ENCODE measurements at places on chromosomes 2 and 18.

DNA sequence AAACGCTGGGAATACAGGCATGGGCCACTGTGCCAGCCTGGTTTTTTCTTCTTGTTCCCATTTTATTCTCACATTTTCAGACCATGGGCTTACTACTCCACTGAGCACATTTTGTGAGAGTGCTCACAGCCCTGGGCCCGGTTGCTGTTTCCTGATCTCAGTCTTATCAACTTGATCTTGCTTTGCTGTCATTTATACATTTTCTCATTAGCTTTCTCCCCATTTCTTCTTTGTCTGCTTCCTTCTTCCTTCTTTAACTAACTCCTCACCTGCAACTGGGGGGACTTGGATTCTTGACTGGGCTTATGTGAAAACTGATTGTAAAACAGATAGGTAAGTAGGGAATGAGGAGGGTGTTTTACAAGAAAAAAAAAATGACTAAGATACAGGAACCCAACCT lies 117.3 kb downstream of the PLB1 start:
- peak; percentile 24 for DNase-seq

- DNase-seq, result no peak
Observed at GRCh38 chr18:76977684-76978232, 154.8 kb downstream of the MBP start.

DNA sequence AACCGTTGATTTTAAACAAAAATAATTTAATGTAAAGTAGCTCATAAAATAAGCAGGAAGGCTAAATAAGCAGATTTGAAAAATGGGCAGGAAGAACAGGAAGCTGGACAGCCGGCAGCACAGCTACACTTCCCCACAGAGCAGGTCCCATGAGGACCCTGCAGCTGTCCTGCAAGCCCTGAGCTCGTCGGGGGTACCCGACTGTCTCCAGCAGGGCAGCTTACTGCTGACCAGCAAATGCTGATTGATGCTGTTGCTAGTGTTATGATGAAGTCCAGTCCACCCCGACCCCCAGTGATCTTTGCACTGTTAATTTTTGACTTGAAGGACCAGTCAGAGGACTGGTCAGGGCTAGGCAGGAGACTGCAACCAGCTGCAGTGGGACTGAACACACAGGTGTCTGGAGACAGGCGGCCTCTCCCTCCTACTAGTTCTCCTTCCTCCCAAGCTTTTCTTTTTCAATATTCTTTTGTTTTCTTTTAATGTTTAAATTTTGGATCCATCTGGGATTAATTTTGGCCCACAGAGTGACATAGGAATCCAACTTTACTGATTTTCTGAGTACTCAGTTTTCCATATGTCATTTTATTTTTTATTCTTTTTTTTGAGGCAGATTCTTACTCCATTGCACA lies 27.7 kb downstream of the POLE4 start:
- DNase-seq, result no peak

- DNase-seq, result no peak
Observed at GRCh38 chr18:31683106-31683505, 1.3 kb downstream of the B4GALT6 start.

DNA sequence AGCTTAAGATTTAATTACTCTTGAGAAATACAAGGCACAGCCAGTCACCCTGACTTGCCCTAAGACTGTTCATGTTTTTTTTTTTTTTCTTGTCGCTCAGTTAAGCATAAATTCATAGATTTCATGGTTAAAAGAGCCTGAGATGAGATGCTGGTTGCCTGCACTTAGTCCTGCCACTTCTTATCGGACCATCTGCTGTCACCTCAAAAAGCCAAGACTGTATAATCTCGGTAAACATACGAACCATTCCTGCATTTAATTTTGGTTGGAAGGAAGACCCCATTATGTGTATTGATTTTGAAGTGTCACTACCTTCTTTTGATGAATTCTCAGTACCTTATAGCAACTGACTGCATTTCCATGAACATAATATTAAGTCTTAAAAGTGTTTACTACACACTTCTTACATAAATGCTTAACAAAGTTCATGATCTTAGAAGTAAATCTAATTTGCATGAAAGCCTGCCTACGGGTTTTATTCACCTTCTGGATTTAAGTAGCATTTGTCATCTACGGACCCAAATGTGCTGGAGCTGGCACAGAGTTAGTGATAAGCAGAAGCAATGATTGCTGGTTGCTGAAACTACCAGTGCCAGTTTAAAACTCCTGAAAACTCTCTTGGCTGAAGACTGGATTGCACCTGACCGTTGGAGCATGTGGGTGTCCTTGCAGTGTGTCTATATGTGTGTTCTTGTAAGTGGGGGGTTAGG lies 843.4 kb downstream of the TMEM182 start:
- no peak for DNase-seq

DNA sequence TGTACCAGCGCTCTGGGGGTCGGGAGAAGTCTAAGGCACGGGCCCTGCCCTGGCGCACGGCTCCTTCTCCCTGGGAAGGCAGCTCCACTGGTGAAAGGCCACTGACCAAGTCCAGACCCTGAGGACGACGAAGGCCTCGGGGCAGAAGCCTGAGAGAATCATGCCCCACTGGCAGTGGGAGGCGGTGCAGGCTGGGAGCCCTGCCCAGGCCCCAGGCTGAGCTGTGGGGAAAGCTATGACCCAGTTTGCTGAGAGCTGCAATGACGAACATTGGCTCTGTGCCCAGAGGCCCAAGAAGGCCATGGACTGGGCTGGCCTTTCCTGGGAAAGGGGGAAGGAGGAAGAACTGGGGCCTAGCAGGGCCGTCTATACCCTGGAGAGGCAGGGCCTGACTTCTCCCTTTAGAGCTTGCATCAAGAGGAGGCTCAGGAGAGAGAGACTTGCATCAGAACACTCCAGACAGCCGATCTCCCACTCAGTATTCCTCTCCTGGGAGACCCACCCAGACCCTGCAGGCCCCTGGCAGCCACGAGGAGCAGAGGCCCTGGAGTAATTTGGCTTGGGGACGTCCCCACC lies 32.9 kb downstream of the HS1BP3 start:
- DNase-seq, result no peak

DNA sequence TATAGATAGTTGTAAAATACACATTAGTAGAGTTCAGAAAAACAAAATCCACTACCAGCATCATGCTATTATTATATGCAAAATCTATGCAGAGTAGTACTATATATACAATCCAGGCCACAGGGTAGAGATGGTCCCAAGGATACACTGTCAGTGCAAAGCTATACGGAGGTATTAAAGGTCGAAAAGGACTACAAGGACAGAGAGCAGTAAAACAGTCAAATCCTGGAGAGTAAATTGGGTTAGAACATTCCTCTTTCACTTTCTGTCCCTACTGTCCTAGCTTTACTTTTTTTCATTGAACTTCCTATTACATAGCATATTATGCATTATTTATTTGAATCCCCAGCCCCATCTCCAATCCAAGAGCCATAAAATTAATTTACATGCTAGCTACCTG lies 39.7 kb upstream of the SDC1 start:
- no peak for DNase-seq

DNA sequence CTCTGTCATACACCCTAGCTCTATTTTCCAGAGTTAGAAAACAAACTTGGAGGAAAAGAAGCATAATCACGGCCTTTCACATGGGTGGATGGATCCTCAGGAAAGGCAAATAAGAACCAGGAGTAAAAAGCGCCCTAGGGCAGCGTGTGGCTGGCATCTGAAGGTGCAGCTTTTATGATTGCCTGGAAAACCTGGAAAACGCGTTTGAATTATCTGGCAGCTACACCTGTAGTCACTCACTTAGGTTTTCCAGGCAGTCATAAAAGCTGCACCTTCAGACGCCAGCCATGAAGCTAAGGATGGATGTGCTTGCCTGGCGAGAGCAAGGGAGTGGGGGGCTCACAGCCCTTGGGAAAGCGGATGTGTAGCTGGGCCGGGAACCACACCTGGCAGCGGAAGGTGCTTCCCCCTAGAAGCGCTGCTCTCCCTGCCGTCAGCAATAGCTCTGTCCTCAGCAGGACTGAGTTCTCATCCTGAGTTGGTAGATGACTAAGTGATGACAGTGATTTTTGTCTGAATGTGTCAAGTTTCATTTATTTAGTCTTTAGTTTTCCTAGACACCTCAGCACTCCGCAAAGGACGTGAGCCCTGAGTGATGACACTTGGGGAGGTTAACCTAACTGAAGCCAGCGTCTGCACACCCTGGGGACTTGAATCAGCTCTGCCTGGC lies 82.0 kb downstream of the DCDC2C start:
- no peak for DNase-seq

- no peak for DNase-seq
Observed at GRCh38 chr2:205058409-205058808, 513.1 kb downstream of the PARD3B start.

DNA sequence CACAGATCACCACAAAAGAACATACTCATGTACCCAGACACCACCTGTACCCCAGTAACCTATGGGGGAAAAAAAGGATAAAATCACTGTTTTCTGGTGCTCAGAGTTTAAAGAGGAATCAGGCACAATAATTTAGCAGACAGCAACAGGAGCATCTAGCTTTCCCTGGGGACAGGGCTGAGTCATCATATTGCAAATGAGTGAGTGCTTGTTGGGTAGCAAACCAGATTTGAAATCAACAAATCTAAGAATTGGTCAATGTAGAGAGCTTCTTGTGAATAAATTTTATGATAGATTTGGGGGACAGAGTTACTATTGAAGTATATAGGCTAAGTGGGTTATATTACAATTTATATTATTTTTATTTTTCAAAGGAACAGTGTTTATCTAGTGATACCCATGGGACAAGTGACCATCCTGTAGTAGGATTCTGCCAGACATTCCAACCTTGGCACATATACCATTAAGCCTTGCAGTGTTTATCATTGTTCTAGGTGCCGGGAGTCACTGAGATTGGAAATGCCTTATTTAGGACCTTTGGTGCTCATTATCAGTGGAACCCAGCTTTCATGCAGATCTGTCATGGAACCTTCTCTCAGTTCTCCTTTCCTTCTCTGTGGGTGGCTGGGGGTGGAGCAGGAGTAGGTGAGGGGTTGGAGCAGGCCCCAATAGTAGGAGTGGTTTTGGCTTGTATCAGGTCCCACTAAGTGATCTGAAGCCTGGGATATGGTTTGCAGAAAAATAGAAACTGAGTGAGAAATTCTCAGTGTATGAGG lies 117.2 kb downstream of the CERS6 start:
- DNase-seq, result no peak

GRCh38 chr2:132550946-132551345 lies 119.1 kb downstream of the LYPD1 start:
- no peak for DNase-seq

DNA sequence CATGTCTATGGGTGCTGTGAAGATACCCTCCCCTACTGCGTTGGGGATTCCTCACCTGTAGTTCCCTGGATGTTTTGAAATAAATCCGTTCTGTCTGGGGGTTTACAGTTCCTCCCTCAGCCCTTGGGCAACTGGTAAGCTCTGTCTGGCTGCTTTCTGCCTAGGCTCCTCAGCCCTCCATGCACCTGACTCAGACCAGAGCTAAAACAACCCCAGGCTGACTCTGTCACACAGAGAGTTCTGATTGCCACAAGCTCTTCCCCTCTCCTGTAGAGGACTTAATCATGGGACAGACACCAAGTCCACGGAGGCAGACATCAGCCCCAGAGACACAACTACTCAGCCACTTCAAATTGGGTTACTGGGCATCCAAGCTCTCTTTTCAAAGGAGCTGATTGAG lies 6.3 kb downstream of the VIT start:
- DNase-seq, result no peak

GRCh38 chr2:209380293-209380692 lies 43.6 kb upstream of the MAP2 start:
- DNase-seq, result no peak

DNA sequence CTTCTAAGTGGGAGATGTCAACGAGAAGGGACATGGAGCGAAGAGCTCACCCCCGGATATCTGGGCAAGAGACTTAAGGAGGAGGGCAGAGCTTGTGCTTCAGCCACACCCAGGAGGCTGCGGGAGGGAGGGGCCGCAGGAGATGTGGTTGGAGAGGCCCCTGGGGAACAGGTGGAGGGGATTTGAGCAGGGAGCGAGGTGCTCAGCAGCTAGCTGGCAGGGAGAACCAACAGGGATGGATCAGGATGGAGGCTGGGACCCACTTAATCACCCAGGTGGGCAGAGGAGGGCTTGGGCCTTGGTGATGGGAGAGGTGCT lies 78.3 kb downstream of the MBP start:
- peak; percentile 86 for DNase-seq

- DNase-seq, result no peak
Observed at GRCh38 chr2:158994920-158995676, 26.7 kb downstream of the TANC1 start.

DNA sequence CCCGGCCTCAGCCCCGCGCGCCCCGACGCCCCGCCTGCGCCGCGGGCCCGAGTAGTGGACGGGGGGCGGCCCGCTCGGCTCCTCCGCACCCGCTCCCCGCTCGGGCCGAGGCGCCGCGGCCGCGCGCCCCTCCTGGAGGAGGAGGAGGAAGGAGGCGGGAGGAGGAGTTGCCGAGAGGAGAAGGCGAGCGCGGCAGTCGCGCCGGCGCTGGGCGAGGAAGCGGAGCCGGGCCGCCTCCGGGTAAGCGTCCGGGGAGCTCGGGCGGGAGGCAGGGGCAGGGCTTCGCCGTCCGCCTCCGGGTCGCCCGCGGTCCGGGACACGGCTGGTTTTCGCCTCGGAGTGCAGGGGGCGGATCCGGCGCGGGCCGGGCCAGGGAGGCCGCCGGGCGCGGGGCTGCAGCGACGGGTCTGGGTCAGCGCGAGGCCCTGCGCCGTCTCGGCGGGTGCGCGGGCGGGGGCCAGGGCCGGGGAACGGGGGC lies at the start of gene SOCS6:
TSS of gene SOCS6 (plus strand) at position 195 of the 478 bp plus-strand sequence. CDS start 35,624 bp downstream, outside the sequence.
- no peak for DNase-seq

- DNase-seq, result no peak
Observed at GRCh38 chr2:85795331-85796045, 41.7 kb downstream of the ATOH8 start.

DNA sequence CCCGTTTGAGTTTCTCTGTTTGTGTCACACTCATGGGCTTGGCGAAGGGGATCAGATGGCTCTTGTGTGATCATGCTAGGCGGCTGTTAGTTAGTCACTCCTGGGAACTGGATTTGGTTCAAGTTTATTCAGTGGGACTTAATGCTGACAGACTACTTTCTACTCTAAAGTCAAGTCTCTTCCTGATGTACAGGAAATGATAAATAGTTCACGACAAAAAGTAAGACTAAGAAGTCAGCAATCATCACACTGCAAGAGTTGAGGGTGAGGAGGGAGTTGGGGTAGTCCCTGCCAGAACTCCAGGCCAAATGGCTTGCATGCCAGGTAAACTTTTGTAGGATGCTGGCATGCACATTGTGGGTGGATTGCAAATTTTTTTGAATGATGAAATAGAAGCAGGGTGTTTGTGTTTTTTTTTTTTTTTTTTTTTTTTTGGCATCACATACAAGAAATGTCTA lies 25.1 kb upstream of the CCL20 start:
- DNase-seq, result no peak

- no peak for DNase-seq
Observed at GRCh38 chr2:171109020-171109419, 51.7 kb downstream of the TLK1 start.

GRCh38 chr2:237196409-237196808 lies 110.7 kb downstream of the COPS8 start:
- no peak for DNase-seq

- no peak for DNase-seq
Observed at GRCh38 chr18:63970809-63971205, 926 bp downstream of the SERPINB8 start.

- DNase-seq, result no peak
Observed at GRCh38 chr2:6948677-6949351, 31.6 kb downstream of the RNF144A start.

GRCh38 chr2:176038694-176039093 lies 36.6 kb upstream of the LNPK start:
- no peak for DNase-seq

- no peak for DNase-seq
Observed at GRCh38 chr18:51097021-51097822, 67.2 kb downstream of the SMAD4 start.

Data from DND-41 (cell line).